Activated T-helper 17 cell treated with anti-CD3 and anti-CD28 coated beads, Interleukin-2, amount 50 U/mL, for 72 hours (primary cell): ENCODE measurements at places on chromosomes 13 and 19. TPM values are rescaled to one million over a fixed set of nuclear protein-coding genes. Genes with fewer than 3 reads are reported as not detected.
A peak's percentile ranks its signal among the peaks of the same experiment; 100 is the strongest.

- no peak for ATAC-seq
Measured at GRCh38 chr13:61247149-61247936, 168.3 kb downstream of the PCDH20 start.

ARL11 gene
- total RNA-seq: 0.89 TPM

GRCh38 chr19:3821857-3822364, 35.7 kb upstream of the MATK start:
- peak; percentile 76 for ATAC-seq

DNA sequence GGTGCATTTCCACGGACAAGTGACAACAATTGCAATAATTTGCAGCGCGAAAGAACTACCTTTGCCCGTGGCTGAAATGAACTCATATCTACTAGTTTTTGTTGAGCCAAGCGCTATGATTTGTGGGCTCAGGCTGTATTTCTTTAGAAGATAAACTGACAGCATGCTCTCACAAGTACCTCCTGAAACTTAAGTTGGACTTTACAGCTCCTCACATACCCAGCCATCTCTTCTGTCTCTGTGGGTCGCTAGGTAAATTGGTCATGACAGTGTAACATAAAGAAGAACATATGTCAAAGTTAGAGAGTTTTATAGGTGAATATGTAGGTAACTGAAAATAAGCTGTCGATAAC, 839 bp downstream of the COG6 start:
- ATAC-seq: no peak

DNA sequence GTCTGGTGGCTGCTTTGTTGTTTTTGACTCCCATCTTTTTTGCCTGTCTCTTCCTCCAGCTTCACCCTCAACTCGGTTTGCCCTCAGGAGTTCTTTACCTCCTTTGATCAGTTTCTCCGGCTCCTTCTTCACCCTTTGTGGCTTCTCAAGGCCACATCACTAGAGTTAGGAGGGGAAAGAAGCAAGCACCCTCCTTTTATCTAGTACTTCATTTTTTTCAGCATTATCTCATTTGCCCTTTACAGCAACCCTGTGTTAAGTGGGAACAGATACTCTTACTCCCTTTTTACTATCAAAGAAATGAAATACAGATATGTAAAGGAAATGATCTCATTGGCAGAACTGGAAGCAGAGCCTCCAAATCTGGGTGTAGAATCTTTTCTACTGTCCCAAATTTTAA, 26.9 kb downstream of the RAP2A start:
- ATAC-seq: no peak

FBXW9 gene
- total RNA-seq: 4.7 TPM

DNA sequence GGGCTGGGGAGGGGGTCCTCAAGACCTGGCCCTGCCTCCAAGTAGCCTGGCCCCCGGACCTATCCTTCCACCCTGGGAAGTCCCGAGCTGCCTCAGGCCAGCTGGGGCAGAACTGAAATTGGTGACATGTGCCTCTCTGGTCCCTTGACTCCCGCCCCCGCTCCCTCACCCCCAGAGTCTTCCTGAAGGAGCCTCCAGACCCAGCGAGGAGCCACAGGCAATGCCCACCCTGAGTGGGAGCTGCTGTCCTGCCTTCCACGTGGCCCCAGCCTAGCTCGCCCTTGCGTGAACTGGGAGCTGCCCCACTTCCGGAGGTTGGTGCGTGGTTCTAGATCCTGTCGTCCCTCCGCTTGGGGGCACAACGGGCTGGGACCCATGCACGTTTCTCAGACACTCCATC, 34.6 kb downstream of the CEBPA start:
- no peak for ATAC-seq

DNA sequence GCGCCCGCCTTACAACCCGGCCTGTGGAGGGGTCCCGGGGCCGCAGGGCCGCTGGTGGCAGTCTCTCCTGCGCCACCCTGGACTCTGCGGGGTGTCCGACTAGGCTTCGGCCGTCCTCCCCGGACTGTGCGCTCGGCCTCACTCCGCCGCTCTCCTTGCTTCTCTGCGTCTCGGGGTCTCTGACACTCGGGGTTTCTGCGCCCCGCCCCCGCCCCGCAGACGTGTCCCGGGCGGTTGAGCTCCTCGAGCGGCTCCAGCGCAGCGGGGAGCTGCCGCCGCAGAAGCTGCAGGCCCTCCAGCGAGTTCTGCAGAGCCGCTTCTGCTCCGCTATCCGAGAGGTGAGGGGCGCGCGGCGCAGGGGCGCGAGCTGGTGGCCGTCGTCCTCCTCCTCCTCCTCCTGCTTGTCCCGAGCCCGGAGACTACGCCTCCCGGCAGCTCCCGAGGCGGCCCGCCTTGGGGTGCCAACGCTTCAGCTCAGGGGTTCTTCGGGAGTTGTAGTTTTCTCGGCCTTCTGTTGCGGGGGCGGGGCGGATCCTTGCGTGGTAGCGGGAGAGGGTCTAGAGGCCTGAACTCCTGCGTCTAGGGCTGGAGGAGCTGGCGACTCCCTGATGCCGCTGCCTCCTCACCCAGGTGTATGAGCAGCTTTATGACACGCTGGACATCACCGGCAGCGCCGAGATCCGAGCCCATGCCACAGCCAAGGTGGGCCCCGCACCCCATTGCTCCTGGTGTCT, 627 bp downstream of the LIN7B start:
- ATAC-seq: no peak

DNA sequence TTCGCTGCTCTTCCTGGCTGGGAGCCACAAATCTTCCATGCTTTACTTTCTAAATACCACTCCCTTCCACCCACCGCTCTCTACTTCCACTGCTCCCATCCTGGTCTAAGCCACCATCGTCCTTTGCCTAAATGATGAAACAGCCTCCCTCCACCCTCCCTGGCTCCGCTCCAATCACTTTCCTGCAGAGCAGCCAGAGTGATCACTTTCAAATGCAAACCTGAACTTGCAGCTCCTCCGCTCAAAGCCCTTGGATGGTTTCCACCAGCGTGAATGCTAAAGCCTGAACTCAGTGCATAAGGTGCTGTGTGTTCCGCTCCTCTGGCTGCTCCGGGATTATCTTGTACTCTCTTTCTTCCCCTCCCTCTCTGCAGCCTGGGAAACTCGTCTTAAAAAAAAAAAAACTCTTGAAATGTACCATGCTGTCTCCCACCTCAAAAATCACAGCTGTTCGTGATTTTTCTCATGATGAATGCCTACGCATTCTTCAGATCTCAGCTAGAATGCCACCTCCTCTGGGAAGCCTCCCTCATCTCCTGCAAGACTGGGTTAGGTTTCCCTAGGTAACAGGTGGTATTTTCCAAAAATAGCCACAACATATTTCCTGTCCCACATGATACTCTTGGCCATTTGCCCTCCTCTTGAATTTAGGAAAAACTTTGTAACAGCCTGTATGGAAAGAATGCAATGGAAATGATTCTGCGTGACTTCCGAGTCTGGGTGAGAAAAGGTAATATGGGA, 3.7 kb upstream of the SIN3B start:
- no peak for ATAC-seq

HRC gene
- total RNA-seq: not detected

DNA sequence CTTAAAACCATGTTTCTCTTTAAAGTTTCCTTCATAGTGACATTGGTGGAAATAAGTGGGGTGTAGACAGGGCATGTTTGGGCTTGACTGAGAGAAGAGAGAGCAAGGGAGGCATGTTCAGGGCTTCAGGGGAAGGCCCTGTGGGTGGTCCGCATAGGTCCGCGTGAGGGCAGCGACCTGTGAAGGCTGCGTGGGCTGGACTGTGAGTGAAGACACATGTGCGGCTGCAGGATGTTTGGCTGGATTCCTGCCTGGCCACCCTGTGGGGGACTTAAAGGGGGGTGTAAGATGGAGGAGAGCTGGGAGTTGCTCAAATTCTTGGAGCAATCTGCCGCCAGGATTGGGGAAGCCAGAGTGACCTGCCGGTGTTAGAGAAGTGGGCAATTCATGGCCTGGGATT, 23.8 kb upstream of the KLF12 start:
- no peak for ATAC-seq

ZNF581 gene
- 26.4 TPM for total RNA-seq
